ENCODE measurements at places on chromosomes 2 and 18.
A peak's percentile ranks its signal among the peaks of the same experiment; 100 is the strongest.

GRCh38 chr2:74003494-74004211 is 18.9 kb downstream of the TET3 start:
- no peak for DNase-seq

GRCh38 chr2:187658952-187659525 is 104.8 kb upstream of the TFPI start:
- no peak for DNase-seq

DNA sequence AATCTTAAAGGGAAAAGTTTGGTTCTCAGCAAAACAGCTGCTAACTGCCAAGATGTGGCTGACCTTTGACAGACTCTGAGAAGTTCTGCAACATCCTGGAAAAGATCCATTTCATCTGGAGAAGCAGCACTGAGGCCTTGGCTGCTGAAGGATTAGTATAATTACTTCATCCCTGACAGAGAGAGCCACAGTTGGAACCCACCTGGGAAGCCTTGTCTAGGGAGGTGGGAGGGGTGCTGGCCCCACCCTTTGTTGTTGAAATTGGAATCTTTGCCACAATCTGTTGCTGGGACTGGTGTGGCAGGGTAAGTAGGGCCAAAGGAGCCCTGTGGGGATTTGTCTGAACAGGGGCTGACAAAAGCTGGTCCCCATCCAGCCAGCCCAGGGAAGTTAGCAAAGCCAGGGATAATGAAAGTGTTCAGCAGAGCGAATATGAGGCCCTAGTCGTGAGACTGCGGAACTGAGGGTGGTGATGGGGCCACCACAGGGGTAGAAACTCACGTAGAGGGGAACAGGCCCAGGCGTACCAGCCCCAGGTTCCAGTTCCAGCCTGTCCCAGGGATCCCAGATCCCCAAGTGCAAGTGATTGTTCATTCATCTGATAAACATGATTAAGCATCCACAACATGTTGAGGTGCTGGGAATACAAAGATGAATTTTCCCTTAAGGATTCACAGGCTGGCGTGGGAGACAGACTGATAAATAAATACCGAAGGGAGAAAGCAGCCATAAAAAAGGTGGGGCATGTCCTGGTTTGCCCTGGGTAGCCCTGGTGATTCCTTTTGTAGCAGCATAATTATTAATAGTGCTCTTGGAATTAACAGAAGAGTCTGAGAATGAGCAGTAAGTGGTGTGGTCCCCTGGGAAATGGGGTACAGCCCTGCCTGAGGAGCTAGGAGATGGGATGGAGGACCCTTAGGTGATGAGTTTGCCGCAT is 60.0 kb downstream of the MYO1B start:
- DNase-seq, result no peak

GRCh38 chr2:32063310-32064020 is at the start of gene SPAST:
Gene SPAST (plus strand): TSS chr2:32063556. CDS start chr2:32063832, 276 bp downstream.
- DNase-seq, result peak; percentile 97

DNA sequence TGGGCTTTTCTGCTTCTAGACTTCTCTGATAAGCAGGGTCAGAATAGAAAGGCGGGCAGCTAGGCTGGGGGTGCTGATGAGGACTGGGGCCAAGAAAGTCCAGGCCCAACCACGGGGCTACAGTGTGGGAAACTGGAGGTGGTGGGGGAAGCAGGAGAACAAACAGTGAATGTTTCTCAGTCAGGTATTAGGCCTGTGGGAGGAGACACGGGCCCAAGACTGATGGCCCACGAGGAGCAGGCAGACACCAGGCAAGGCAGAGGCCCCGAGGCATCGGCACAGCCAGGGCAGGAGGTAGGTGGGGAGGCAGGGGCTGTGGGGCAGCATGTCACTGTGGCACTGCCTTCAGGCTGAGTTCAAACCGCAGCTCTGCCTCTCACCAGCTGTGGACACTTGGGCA is 40.7 kb downstream of the KCNIP3 start:
- DNase-seq, result no peak

- no peak for DNase-seq
These were observed 360.8 kb downstream of the GRB14 start for GRCh38 chr2:164260506-164260905.

- DNase-seq, result no peak
These were observed 2.7 kb downstream of the ERFE start for GRCh38 chr2:238161291-238162051.

DNA sequence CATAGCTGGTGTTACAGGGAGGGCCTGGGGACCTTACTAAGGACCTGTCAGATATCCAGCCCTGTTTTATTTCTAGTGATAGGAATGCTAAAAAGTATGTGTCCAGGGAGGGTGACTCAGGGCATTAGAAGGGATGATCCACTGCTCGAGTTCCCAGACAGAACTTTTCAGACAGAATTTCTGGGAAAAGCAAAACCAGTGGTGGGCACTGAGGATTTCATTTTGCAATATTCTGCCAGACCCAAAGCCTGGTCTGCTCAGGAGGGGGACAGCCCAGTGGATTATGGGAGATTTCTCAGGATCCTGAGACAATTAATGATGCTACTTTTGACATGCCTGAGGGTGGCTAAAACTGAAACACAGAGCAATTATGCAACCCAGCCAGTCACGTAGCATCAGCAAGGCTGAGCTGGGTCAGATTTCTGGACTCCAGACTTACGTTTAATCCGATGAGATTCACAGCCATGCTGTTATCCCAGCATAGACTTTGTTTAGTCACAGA is 4.7 kb upstream of the KCNE4 start:
- no peak for DNase-seq

DNA sequence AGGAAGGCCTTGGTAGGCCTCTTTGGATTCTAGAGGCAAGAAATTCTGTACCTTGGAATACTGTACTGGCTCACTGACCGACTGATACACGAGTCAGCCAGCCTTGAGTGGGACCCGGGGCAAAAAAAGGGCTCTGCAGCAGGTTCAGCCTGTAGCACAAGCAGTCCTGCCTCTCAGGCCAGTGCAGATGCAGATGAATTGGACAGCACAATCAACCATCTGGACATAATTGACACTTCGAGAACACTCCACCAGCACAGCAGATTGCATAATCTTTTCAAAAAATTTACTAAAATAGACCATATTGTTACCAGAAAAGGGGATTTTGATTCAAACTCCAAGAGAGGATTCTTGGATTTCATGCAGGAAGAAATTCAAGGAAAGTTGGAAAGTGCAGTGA is 241.6 kb downstream of the RPIA start:
- no peak for DNase-seq

DNA sequence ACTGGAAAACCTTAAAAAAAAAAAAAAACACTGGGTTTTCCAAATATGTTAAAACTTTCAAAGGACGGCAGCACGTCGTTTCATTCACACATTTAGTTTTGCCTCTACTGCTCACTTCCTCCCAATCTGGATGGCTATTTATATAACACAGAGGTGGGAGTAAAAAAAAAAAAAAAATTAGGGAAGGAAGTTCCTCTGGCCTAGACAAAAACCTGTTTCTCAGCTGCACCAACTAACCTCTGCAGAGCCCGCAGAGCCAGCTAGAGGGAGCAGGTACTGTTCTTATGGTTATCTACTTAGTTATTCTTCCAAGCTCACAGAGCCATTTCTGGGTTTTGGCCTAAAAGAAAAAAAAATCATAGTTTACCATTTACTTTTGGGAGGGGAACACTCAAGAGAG is 28.1 kb downstream of the SLC1A4 start:
- no peak for DNase-seq

GRCh38 chr2:1045109-1045508 is 94.5 kb downstream of the SNTG2 start:
- no peak for DNase-seq

DNA sequence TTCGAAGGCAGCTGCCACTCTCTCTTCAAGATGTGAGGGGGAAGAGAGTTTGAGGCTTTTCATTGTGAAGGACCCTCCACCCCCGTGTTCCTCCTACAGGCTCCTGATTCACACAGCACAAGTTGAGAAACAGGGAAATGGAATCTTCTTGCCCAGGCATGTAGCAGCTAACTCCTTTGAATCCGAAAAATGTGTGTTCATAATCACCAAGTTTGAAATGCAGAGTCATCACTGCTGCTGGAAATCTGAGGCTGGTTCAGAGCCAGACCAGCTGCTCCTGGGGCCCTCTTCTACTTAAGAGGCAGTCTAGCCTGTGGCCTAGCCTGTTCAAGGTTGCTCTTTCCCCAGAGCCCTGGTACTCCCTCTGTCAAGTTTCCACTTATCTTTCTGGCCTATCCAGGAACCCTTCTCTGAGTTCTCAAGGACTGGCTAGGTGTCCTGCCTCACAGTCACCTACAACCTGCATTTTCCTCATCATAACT is 166.4 kb downstream of the TMEM247 start:
- no peak for DNase-seq

DNA sequence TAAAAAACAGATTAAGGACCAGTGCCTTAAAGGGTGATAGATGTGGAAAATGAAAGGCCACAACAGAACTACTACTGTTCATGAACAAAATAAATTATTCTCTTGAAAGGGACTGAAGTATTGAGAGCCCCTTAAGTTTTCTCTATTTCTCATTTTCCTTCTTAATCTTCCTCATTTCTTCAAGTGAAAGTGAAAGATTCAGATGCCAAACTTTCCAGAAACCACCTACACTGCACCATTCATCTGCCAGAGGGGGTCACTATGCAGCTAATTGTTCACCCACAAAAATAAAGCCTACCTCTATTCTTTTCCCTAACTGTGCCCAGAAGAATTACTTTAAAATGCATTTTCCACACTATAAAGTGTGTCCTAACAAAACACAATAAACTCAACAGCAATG is 140.1 kb downstream of the NR4A2 start:
- DNase-seq, result no peak

DNA sequence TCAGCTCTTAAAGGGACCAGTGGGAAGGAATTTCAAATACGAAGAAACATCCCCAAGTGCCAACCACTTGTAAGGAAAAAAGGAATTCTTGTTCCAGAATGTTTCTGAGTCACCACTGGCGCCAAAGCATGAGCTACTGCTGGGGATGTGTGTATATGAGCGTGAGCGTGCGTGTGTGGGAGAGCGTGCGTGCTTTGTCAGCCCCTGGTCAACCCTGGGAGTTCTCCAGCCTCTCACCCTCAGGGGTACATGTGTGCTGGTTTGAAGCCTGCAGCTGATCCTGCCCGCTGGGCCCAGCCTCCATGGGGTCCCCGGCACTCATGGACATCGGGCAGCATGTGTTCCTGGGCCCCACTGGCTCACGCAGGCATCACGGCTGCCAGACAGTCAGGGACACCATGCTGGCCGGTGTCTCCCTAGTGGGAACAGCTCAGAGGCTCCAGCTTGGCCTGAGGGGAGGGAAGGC is 17.1 kb downstream of the HS6ST1 start:
- DNase-seq, result no peak

DNA sequence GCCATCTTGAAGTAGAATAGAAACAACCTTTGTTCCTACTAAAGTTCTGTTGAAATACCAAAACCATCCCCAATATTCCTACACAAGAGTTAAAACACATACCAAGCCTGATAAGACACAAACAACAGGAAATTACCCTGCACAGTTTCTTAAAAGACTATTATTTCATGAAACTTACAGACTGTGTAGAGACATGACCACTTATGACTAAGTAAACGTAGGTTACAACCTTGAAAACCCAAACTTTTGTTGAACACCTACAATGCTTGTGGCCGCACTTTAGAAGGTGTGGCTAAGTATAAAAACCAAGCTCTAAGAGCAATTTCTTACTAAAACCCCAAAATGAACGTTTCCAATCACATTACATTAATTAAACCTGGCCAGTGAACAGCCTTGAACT is 2.0 kb downstream of the SMAD2 start:
- no peak for DNase-seq

DNA sequence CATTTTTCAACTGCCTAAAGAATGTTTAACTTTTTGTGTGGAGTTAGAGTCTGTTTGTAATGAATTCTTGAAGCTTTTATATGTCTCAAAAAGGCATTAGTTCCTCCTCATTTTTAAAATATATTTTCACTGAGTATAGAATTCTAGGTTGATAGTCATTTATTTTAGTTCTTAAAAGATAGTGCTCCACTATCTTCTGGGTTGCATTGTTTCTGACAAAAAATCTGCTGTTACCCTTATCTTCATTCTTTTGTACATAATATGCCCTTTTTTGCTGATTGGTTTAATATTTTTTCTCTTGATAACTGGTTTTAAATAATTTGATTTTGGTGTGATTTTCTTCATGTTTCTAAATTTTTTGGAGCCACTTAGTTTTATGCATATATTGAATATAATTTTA is 754.7 kb upstream of the GYPC start:
- no peak for DNase-seq

DNA sequence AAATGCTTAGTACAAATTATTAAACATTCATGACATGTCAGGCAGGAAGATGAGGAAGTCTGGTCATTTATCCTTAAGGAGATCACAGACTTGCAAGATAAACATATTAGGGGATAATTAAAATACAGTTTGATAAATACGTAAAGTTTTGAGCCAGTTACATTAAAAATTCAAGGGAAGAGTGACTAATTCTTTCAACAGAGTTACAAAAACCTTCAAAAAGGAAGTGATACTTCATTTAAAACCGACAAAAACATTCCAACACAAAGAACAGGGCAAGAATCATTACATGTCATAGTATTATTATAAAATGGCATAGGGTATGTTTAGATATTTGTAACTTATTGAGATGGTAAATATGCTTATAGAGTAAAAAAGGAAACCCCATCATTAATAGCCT is 636.0 kb downstream of the NR4A2 start:
- no peak for DNase-seq

- no peak for DNase-seq
These were observed 30.0 kb downstream of the NPC1 start for GRCh38 chr18:23556145-23556780.

DNA sequence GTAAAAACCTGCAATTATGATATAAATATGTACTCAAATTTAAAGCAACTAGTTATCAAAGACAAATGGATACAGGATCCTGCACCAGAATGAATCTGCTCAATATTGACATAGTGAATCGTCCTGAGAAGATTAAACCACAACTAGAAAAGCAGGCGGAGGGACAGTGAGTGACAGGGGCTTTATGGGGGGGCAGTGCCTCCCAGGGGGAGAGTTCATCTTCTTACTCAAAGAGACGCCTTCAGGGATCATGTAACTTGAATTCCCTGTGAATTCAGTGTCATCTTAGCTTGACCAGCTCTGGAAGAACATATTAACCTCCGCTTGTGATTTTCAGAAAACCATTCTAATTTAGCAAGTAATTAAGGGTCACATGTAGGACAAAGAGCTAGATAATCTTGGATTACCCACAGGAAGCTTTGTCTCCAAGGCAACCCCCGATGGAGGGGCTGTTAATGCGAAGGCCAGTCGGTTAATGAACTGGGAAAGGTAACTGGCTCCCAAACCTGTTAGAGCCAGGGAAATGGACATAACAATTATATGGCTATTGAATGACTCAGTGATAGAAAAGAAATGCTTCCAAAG is 17.4 kb upstream of the LMAN1 start:
- DNase-seq, result peak; percentile 56

- DNase-seq, result no peak
These were observed 4.8 kb downstream of the MFSD6 start for GRCh38 chr2:190412966-190413365.

All from NCI-H1092 treated with DMSO at 0.1 percent for 48 hours (cell line).